Lower lobe of right lung (tissue), 2 donors: ENCODE measurements at places on chromosomes 7 and 10. TPM values are rescaled to one million over a fixed set of nuclear protein-coding genes. Genes with fewer than 3 reads are reported as not detected.

- no peak overlapping the region for H3K27ac ChIP-seq
- H3K4me1 ChIP-seq: no peaks in the 10 kb centered on the region
- H3K27me3 ChIP-seq: no peaks in the 10 kb centered on the region
Observed at GRCh38 chr10:109022417-109023049, 900.8 kb downstream of the XPNPEP1 start.

DNA sequence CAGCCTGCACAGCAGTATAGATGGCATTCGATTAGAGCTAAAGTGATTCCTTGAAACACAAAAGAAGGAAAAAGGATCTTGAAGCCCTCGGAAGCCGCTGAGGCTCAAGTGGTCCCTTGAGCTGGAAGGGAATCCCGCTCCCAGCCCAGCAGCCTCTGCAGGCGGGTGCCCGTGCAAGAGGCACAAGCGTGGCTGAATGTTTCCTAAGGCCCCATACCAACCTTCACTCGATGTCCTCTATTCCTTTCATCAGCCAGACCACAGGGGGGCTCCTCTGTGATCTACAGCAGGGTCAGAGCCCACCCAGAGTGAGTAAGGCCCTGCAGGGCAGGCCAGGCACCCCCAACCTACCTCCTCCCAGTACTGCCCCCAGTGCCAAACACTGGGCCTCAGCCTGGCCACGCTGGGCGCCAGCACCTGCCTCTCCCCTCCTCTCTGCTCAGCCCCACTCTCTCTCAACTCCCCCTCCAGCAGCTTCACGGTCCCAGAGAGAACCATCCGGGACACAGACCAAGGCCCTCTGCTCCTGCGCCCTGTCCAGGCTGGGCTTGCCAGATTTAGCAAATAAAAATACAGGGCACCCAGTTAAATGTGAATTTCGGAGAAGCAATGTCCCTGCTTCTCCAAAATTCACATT, 30.5 kb downstream of the EBF3 start:
- H3K27me3 ChIP-seq: no peaks in the 10 kb centered on the region
- H3K27ac ChIP-seq: no peak overlapping the region
- no peak overlapping the region for H3K4me3 ChIP-seq
- no peak for DNase-seq

- H3K27me3 ChIP-seq: no peaks in the 10 kb centered on the region
- no peak overlapping the region for H3K27ac ChIP-seq
- no peak for DNase-seq
Observed at GRCh38 chr7:102412548-102412947, 16.4 kb downstream of the PRKRIP1 start.

GRCh38 chr7:66055321-66055956, 20.2 kb upstream of the ASL start:
- H3K36me3 ChIP-seq: no peaks in the 10 kb centered on the region
- H3K27ac ChIP-seq: no peak overlapping the region
- DNase-seq: no peak
- no peaks in the 10 kb centered on the region for H3K27me3 ChIP-seq

DNA sequence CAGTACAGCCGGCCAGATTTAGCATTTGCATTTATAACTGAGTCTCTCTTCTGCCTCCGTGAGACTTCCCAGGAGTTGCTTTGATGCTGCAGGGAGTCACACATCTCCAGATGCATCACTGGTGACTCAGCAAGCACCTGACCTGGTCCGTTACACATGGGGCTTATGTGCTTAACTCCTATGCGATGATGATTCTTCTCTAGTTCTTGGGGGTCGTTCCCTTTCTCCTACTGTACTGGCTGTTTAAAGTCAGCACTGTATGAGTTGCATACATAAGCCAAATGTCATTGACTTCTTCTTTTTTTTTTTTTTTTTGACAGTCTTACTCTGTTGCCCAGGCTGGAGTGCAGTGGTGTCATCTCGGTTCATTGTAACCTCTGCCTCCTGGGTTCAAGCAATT, 13.0 kb upstream of the AKR1E2 start:
- H3K4me3 ChIP-seq: no peak overlapping the region
- H3K4me1 ChIP-seq: peaks cover 3% of the 10 kb centered on the region
- H3K27ac ChIP-seq: no peak overlapping the region
- H3K36me3 ChIP-seq: no peaks in the 10 kb centered on the region

- no peak overlapping the region for H3K4me3 ChIP-seq
- no peak for DNase-seq
- no peaks in the 10 kb centered on the region for H3K36me3 ChIP-seq
- peaks cover 23% of the 10 kb centered on the region for H3K27me3 ChIP-seq
- no peaks in the 10 kb centered on the region for H3K4me1 ChIP-seq
Observed at GRCh38 chr7:131904760-131905327, 348.4 kb upstream of the PODXL start.

DNA sequence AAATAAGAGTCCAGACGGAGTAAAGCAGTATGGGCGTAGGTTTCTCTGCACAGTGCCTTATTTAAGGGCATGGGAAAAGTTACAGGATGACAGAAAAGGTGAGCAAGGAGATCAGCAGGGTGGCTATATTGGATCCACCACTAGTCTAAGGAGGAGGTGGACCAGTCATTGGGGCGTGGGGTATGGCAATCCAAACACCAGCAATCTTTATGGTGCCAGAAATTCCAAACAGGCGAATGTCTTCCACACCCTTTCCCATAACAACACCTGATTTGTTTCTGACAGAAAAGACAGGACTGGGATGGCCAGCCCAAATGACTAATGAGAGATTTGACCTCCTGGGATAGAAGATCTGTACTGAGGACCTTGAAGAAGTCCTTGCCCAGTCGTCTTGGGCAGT, 181.8 kb upstream of the MBL2 start:
- no peak overlapping the region for H3K27ac ChIP-seq
- no peaks in the 10 kb centered on the region for H3K4me1 ChIP-seq
- H3K36me3 ChIP-seq: no peaks in the 10 kb centered on the region
- no peak overlapping the region for H3K4me3 ChIP-seq

DNA sequence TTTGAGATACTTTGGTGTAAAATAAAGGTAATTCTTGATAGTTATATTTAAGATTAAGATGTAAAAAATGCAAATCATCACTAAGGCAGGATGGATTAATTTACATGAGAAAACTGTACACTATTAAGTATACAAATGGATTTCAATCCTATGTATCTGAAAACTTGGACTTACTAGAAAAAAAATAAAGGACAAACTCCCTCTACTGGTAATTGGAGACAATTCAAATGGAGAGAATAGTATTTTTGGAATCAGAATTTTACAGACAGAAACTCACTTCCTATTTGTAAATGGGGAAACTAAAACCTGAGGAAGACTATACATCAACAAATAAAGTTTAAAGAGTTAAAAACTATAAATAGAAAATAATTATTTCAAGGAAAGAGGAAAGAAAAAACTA, 62.6 kb downstream of the CUL2 start:
- no peak overlapping the region for H3K4me3 ChIP-seq
- H3K27ac ChIP-seq: no peak overlapping the region
- peaks cover 98% of the 10 kb centered on the region for H3K36me3 ChIP-seq
- no peaks in the 10 kb centered on the region for H3K27me3 ChIP-seq

The MRLN gene
- total RNA-seq: not detected

The RSPH10B gene
- 2.7 TPM for total RNA-seq

The NYAP1 gene
- total RNA-seq: 1.1 TPM

The TMEM196 gene
- total RNA-seq: not detected

The PHKG1 gene
- 1.1 TPM for total RNA-seq

The GCK gene
- total RNA-seq: 0.47 TPM

The GPRIN2 gene
- 42.1 TPM for total RNA-seq

The LIPN gene
- 1.6 TPM for total RNA-seq
